CD8-positive, alpha-beta memory T cell (primary cell): ENCODE measurements at places on chromosomes 6 and 20.
A peak's percentile ranks its signal among the peaks of the same experiment; 100 is the strongest.

DNA sequence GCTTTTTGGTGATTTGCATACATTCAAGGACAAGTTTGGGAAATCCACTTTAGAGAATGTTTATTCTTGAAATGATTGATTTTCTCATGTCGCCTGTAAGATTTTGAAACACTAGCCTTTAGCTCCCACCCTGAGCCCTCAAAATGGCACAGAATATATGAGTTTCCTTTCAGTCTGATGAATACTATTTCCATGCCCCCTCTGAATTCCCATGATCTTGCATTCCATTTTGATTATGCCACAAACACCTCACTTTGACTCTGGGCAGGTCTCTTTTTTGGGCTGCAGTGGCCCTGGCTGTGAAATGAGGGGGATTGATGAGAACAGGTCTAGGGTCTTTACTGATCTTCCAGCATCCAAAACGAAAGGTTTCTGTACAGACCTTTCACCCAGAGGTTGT, 50.4 kb downstream of the SULF2 start:
- no peak for DNase-seq

- DNase-seq: no peak
These were observed 7.7 kb upstream of the SEC63 start for GRCh38 chr6:107965746-107966145.

- no peak for DNase-seq
These were observed 49.9 kb upstream of the FAM184A start for GRCh38 chr6:119128252-119128912.

DNA sequence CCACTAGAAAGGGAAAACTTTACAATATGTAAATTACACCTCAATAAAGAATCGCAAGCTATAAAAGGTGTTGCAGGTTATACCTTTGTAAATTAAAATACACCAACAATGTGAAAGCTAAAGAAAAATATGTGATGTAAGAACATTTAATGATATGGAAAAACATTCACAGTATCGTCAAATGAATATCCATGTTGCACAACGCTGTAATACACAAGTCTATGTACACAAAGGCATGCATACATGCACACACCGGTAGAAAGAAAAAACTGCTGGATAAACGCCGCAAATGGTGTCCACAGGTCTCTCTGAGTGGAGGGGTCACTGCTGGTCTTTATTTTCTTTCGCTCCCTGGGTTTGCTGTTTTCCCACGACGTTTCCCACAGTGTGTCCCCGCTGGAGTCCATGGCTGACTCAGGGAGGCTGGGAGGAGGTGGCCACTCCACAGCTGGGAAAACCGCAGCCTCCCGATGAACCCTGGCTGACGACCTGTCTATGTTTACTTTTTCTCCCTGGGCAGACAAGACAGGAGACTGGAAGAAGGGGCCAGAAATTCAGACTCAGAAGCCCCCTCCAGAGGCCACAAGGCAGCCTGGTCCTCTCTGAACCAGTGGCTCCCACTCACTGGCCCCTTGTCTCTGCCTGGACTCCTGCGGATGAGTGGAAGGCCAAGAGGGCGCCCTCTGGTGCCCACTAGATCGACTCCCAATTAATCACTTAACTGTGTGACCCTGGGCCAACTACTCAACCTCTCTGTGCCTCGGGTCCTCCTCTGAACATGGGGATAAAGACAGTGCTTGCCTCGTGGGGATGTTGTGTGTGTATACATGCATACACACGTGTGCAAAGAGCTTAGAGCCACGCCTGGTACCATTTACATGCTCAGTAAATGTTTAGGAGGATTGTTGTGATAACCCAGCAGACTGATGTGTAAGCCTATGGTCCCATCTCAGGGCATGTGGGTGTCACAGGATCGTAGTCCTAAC, 12.8 kb upstream of the BPI start:
- DNase-seq: no peak

DNA sequence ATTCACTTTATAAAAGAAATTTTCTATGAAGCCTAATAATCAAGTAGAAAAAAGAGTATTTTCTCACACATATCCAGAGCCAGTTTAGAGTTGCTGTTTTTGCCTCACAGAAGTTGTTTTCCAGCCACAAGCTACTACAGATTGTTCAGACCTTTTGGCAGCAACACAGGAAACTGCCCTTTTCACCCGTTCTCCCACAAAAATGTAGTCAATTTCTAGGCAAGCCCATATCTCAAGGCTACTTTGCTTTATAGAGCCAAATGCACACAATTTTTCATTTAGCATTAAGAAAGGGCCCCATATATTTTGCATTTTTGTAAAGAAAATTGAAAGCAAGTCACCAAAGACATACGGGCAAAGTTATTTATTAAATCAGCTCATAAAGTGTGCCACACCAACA, 49.5 kb downstream of the EPB41L2 start:
- no peak for DNase-seq

- no peak for DNase-seq
These were observed 97.7 kb downstream of the RFX6 start for GRCh38 chr6:116974526-116975316.

DNA sequence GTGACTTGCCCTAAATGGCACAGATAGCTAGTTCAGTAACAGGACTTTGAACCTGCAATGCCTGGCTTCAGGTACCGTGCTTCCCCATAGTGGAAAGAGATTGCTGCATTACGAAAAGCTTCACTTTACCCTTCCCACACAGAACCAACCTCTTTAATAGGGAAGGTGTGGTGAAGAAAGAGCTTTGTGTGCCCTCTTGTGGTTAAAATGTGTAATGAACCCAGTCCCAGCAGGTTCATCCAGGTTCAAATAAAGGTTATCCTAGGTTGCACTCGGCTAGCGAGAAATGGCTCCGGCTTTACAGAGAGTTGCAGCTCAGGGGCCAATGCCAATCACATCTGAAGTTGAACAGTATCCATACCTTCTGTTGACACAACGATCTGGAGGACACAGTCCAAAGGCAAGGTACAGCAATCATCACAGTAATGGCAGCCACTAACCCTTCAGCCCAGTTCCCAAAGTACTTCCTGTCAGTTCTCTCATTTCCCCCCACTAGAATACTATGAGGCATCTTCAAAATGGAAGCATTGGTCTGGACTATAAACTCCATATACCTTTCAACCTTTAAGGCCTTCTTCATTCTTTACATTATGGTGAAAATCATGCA, 3.0 kb downstream of the DEFB115 start:
- DNase-seq: no peak

DNA sequence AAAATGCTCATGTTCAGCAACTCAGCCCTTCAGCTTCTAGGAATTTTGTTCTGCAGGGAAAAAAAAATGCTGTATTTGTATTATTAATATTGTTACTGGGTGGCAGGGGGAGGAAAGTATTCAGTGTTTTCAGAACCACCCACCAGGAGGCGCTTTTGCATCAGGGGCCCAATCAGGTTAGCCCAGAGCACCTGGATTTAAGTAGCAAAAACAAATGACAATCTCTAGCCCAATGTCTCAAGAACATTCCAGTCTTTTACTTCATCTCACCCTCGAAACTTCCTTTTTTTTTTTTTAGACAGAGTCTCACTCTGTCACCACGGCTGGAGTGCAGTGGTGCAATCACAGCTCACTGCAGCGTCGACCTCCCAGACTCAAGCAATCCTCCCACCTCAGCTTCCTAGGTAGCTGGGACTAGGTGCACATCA, 635 bp upstream of the C20orf203 start:
- DNase-seq: peak; percentile 59

DNA sequence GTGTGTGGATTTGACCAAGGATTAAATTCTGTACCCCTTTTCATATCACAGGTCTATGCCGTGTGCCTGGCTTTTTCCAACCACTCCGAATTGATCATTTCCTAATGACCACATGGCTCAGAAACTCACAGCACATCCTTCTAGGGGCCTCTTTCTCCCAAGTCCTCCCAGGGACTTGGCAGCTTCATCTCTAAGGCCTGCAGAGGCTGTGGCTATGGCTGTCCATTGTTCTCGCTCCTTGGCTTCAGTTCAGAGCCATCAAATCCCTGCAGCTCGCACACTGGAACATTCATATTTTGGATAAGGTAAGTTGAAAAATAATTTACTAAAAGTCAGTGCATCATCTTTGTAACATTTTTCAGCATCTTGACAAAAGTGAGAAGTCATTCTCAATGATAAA, 497.2 kb upstream of the CDH4 start:
- DNase-seq: no peak

DNA sequence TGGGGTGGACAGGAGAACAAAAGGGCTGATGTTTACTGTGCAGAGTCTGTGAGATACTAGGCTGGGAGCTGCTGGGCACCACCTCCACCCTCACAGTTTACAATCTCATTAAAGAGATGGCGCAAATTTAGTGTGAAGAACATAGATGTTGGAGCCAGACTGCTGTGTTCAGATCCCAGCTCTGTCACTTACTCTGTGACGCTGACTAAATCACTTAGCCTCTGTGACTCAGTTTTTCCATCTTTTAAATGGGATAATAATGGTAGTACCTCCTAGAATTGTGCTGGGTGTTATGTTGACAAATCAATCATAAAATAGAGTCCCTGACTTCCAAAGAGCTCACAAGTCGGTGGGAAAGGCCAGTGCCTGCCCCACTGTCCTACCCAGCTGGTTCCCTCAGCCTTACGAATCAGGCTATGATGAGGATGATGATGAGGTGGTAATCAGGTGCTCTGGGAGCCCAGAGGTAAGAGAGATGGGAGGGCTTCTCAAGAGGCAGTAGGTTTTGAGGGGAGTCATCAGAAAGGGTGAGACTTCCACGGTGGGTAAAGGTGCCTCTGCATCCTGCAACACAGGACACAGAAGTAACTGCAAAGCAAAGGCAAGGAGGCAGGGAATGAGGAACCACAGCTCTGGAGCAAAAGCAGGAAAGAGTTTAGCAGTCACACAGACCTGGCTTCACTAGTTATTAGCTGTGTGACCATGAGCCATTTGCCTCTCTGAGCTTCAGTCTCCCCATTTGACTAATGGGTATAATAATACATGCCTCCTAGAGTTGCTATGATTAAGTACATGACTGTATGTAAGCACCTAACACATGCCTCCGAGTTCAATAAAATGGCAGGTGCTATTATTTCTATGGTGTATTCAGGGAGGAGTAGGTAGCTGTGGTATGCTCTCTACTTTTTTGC, 8.9 kb downstream of the FYN start:
- DNase-seq: no peak

- DNase-seq: no peak
These were observed 744.1 kb downstream of the DHX35 start for GRCh38 chr20:39706184-39706663.

DNA sequence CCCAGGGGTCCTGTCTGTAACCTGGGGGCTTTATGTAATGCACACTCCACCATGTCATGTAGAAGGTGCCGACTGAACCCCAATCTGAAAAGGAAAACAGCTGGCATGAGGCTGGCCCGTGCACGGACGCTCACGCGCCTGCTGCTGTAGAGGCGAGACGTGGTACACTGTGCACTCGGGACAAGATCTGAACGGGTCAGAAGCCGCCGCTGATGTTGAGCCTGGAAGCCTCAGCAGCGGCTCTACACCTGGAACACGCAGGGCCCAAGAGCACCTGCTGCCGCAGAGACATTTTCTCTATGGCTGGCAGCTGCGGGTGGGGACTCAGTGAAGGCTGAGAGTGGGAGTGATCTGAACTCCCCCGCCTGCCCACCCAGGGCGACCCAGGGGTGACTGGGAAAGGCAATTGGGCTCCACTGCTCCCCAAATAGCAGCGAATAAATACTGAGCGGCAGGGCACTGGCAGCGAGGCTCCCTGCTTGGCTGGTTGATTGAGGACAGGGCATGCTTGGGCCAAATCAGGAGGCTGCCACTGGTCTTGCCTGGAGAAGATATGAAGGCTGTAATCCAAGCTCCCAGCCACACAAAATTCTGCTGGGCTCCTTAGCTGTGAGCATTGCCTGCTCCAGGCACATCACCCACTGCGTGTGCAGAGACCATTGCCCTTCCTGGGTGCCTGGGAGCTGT, 2.5 kb upstream of the OGFR start:
- no peak for DNase-seq

- no peak for DNase-seq
These were observed 20.4 kb downstream of the SIRPD start for GRCh38 chr20:1536893-1537730.

GRCh38 chr20:63740070-63740626, 572 bp downstream of the SLC2A4RG start:
- peak; percentile 58 for DNase-seq

GRCh38 chr20:18428490-18429173, 38.2 kb downstream of the DZANK1 start:
- DNase-seq: no peak

DNA sequence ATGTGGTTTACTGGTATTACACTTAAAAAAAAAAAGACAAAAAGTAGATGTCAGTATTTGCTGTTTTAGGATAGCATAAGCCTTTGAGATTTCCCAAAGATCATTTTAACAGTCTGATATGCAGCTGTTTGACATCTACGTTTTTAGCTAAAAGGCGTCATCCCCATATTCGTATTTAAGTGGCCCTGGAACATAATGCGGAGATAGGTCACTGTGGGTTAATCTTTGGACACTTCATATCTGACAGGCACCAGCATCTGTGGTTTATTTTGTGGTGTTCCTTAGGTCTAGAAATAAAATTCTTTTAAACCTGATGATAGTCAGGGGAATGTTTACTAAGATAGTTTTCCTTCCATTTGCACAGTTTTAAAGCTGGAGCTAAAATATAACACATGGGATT, 313.7 kb downstream of the SOX4 start:
- DNase-seq: no peak

GRCh38 chr20:3744806-3745685, 12.6 kb downstream of the HSPA12B start:
- peak; percentile 72 for DNase-seq

GRCh38 chr6:40931931-40932330, 107.1 kb downstream of the UNC5CL start:
- no peak for DNase-seq
